Large intestine (tissue), 12 donors: ENCODE measurements at places on chromosomes 1 and 21. TPM values are rescaled to one million over a fixed set of nuclear protein-coding genes. Genes with fewer than 3 reads are reported as not detected.

CA14 gene
- polyA plus RNA-seq: 0.81 TPM

DNA sequence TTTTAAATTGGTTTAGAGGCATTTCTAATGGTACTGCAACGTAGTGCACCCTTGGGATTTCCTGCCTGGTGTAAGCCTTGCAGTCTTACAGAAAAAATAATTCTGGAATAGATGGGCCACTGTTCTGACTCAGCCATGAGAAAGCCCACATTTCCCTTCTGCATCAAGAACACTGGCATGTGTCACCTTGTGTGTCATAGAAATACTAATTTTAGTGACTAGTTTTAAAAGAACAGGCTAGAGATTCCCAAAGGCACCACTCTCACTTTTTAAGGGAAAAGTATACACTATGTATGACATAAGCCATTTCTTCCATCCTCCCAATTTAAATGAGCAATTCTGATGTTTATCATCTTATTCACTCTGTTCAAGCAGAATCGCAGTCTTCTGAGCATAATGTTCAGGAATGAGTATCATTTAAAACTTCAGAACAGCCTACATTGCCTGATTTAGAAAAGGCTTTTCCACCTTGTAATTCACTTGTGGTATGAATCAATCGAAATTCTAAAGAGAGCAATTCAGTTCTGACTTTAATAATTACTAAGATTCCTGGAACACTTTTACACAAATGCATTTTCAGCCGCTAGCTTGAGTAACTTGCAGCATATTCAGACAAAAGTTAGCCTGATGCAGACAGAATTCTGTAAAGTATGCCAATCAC, 18.8 kb downstream of the RGS13 start:
- no peaks in the 10 kb centered on the region for H3K27me3 ChIP-seq
- no peak for DNase-seq
- H3K4me3 ChIP-seq: no peak overlapping the region
- no peaks in the 10 kb centered on the region for H3K4me1 ChIP-seq
- H3K36me3 ChIP-seq: no peaks in the 10 kb centered on the region
- H3K27ac ChIP-seq: no peak overlapping the region

DNA sequence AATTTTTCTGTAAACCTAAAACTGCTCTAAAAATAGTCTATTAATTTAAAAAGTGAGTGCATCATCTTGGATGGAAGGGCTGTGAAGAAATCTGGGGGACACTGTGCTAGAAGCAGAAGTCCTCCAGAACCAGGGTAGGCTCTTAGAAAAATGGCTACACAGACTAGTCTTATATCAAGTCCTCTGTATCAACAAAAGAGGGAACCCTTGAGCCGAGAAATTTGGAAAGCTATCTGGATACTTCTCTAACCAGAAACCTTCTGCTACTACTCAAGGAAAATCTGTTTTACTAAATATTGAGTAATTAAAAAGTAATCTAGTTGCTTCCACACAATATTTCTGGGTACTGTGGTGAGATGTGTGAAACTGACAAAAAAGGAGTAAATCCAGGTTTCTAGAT, 92.1 kb downstream of the WDR3 start:
- DNase-seq: no peak
- H3K4me3 ChIP-seq: no peak overlapping the region
- H3K36me3 ChIP-seq: no peaks in the 10 kb centered on the region
- H3K4me1 ChIP-seq: no peaks in the 10 kb centered on the region

COL18A1 gene
- polyA plus RNA-seq: 44.4 TPM

DNA sequence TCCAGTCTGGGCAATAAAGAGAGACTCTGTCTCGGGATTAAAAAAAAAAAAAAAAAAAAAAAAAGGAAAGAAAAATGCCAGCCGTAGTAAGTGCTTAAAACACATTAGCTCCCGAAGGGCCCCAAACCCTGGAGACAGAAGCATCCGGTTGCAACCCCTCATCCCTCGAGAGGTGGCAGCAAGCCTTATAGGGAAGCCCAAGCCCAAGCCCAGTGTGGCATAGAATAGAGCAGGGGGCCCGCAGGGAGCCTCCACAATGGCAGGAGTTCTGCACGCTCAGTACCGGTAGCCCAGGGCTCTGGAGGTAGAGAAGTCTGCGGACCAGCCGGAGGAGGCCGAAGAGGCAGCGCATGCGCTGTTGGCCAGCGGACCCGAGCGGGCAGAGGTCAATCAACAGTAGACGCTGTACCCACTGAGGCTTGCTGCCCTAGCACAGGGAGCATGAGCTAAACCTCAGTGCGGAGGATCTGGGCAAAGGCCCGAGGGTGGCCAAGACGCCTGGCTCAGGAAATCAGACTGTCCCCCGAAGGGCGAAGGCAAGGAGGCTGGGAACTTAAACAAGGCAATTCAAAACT, 34.1 kb upstream of the C1orf198 start:
- H3K36me3 ChIP-seq: peaks cover 9% of the 10 kb centered on the region
- H3K27me3 ChIP-seq: no peaks in the 10 kb centered on the region
- DNase-seq: no peak
- H3K4me1 ChIP-seq: no peaks in the 10 kb centered on the region

VANGL1 gene
- polyA plus RNA-seq: 9.9 TPM

GRCh38 chr1:207440626-207441025, 13.5 kb upstream of the CR2 start:
- H3K27ac ChIP-seq: no peak overlapping the region
- no peaks in the 10 kb centered on the region for H3K4me1 ChIP-seq
- no peaks in the 10 kb centered on the region for H3K36me3 ChIP-seq
- no peak overlapping the region for H3K4me3 ChIP-seq
